ENCODE measurements at places on chromosomes 6 and 20. TPM values are rescaled to one million over a fixed set of nuclear protein-coding genes. Genes with fewer than 3 reads are reported as not detected.

- peak; percentile 67 for DNase-seq
These were observed 98.9 kb upstream of the ENPP5 start for GRCh38 chr6:46269447-46270229.

- DNase-seq = no peak
These were observed 254.9 kb downstream of the PRL start for GRCh38 chr6:22041797-22042480.

DNA sequence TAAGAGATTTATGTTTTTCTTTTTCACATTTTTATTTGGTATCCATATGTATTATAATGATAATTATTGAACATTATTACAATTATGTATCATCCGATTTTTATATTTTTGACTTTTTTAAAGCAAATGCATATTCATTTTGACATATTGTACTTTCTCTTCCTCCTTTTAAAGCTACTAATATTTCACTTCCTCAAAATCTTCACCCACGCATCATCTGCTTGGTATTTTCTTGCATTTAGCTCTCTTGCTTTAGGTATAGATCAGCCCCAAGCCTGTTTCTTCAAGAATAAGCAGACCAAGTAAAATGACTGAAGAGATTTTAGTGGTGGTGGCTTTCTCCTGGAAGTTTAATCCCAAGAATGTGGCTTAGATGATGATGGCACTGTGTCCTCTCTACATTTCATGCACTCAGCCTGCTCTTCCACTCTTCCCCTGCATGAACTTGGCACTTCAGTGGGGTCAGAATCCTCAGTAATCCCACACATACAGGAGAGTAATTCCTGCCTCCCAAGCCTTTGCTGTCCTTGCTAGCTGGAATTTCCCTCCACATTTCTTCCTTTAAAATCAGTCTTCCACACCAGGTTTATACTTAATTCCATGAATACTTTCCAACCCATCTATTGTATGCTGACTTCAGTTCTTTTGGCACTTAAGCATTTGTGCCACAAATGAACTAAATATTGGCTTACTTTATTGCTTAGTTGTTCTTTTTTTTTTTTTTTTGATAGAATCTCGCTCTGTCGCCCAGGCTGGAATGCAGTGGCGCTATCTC, 8.2 kb downstream of the NCOA7 start:
- no peak for DNase-seq

DNA sequence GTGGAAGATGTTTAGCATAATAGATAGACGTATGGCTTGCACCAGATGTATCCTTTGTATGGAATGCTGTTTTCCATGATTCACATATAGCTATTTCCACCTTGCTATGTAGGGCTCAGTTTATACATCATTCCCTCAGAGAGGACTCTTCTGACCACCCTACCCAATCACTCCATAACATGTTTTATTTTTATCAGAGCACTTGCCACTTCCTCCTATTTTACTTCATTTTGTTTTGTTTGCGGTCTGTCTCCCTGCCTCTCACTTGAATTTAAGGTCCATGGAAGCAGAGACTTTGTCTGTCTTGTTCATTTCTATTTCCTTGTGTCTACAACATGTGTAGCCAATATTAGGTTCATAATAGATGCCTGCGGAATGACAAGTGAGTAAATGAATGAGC, 266.9 kb upstream of the CITED2 start:
- no peak for DNase-seq

DNA sequence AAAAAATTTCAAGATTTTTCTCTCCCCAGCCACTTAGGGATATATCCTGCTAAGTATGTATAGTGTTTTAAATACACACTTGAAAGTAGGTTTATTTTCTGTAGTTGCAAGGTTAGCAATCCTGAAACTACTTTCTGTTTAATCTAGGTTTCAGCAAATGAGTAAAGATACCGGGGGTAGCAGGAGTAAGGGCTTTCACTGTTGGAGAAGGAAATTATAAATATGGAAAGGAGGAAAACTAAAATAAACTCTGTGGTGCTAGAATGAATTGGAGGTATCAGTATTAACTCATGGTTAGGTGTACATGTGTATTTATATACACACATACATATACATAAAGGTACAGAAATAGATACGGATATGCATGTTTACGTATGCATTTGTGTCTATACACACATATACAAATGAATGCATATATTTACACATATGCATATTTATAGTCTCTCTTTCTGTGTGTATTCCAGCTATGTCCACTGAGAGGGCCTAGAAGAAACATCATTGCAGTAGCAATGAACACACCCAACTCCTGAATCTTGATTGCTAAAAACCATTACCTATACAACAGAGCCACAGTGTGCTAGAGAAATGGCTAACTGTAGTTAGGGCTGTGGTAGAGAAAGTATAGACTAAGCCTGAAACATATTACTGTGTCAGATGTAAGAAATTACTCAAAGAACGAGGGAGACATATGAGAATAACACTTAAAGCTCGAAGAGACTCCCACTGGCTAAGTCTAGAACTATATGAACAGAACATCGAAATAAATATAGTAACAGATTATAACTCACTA, 95.9 kb upstream of the EMILIN3 start:
- no peak for DNase-seq

DNA sequence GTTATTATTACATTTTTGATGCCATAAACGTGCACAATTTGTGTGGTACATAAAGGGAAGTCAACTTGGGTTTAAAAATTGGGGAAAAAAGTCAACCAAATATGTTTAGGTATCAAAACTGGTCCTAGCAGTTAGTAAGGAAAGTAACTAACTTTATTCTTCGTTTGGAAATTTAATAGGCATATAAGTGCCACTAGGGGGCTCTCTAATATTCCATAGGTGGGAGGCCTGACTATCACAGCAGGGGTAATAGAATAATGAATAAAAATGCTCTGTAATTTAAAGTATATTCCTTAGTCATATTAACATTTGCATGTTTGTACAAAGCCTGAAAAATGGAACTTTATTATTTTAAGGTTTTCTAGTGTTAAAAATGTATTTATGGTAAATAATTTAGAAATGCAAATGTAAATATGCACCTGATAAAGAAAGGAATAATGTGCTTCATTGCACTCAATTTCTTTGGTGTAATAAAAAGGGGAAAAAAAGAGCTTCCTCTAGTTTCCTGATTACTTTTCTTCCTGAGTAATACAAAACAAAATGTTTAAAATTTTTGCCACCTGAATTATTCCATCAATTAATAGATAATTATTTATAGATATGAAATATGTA, 125.7 kb upstream of the HDAC2 start:
- peak; percentile 17 for DNase-seq

- peak; percentile 73 for DNase-seq
These were observed 510.5 kb upstream of the MAP3K7 start for GRCh38 chr6:91097364-91097763.

DNA sequence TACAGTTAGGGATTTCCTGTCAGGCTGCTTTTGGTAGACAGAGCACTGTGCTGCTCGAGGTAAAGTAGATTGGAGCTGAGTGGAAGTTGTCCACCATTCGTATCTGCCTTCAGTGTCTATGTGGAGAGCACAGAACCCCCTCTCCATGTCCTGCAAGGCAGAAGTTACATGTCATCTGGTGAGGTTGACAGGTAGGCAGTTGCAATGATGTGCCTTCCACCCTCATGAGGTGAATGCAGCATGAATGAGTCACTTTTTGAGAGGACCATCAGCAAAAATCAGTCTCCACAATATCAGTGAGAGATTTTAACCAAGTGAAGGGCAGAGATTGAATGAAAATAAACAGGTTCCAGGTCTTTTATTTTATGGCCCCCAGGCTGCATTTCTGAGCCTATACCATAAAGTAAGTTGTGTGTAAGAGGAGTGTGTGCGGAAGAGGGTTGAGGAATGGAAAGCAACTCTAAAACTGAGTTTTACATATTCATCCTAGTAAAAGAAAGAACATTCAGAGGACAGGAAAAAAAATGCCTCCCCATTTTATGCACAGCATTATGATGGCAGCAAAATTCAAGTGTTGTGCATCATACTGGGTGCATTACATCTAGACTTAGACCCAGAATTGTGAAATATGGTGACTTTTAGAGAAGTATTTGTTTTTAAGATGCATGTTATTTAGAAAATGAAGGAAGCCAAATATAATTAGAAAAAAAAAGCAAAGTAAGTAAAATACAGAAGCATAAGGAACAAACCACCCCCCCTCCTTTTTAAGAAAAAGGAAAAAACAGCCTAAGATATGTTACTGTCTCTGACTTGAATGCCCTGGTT, 15.8 kb downstream of the TRAPPC3L start:
- DNase-seq = no peak

The TUBB2A gene
- 23.7 TPM for polyA plus RNA-seq

The MATN4 gene
- polyA plus RNA-seq = 1.1 TPM
